Right atrium auricular region (tissue), 2 donors: ENCODE measurements at places on chromosomes 4 and X. TPM values are rescaled to one million over a fixed set of nuclear protein-coding genes. Genes with fewer than 3 reads are reported as not detected.

Gene ETNPPL
- total RNA-seq, result 5.7 TPM

Gene FAM156B
- total RNA-seq, result 11.2 TPM

Gene TSPAN7
- 100 TPM for total RNA-seq

Gene SORBS2
- total RNA-seq, result 741 TPM

Gene NXF2B
- not detected for total RNA-seq

Gene SSX4B
- not detected for total RNA-seq

Gene HELT
- not detected for total RNA-seq

DNA sequence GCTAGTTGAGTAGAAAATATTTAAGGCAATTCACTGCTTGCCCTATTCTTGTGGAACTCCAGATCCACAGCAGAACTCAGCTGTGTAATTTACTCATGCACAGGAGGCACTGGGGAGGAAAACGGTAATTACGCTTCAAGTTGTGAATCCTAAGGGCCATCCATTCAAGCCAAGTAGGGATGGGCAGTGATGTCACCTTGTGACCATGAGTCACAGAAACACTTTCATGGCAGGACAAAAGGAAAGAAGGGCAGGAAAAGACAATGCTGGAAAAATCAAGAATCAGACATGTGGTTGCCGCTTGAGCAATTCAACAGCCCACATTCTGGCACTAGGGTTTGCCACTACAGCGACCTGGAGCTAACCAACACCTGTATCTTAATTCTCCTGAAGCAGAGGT is 1.4 kb downstream of the PAQR3 start:
- no peak for DNase-seq

- DNase-seq, result no peak
Measured at GRCh38 chrX:5549512-5549911, 679.2 kb downstream of the NLGN4X start.

GRCh38 chrX:13298836-13299235 is 21.0 kb downstream of the ATXN3L start:
- DNase-seq, result no peak

- no peak for DNase-seq
Measured at GRCh38 chr4:171849686-171850222, 36.5 kb downstream of the GALNTL6 start.

GRCh38 chr4:102988429-102989020 is 31.0 kb downstream of the SLC9B1 start:
- DNase-seq, result no peak

DNA sequence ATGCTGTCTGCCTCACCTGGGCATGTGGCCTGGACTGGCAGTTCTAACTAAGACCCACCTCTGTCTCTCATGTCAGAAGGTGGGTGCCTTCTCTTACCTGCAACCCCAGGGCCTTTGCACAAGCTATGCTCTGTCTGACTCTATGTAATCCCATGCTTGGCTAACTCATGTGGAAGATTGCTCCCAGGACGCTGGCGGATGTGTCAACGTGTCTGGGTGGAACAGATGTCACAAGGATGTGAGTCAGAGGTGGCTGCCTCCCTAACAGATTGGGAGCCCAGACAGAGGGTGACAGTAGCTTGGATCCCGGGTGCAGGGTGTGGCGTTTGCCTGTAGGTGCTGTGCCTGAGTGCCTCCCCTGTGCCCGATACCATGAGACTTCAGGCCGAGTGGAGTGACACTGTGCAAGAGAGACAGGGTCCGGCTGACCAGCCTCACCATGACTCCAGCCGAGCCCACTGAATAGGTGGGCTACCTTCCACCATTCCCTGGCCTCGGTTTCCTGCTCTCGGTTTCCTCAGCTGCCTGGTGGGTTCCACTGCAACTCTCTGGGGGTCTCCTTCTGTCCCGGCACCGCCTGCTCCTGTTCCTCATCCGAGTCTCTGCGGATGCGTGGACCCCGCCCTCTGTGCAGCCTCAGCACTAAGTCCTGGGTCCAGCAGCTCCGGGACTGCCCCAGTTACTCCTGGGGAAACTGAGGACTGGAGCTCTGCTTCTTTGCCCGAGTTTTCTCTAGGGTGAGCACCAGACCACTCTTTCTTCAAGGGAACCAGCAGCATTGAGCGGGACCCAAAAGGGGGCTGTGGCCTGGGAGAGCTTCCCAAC is 11.0 kb downstream of the SH3BP2 start:
- no peak for DNase-seq

DNA sequence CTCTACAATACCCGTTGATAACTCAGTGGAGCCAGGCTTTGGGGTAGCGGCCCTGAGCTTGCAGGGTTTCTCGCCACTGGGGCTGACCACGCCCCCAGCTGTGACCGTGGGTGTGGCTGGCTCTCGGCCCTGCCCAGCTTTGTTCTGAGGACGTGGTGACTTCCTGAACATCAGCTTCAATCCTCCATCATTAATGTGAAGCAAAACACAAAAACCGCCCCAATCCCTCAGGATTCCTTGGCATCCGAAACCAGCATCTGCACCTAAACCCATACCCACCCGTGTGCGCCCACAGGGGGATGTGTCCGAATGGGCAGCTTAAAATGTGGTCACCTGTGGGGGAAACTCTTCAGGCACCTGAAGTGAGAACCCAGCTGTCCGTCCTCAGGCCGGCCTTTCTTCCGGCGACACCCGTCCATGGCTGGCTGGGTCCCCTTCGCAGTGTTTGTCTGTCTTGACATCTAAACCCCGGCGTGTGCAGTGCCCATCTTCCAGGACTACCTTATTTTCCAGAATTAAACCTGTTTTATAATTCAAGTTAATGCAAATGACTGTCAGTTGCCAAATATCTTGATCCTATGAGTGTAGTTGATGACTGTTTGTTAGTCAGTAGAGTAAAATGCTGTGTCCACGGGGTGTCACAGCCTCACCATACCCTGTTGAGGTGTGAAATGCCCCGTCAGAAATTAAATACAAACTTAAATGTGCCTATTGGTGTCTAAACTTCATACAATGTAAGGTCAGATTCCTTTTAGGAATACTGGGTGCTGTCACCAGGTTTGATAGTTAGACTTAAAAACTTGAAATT is 27.3 kb downstream of the NELFA start:
- DNase-seq, result no peak

DNA sequence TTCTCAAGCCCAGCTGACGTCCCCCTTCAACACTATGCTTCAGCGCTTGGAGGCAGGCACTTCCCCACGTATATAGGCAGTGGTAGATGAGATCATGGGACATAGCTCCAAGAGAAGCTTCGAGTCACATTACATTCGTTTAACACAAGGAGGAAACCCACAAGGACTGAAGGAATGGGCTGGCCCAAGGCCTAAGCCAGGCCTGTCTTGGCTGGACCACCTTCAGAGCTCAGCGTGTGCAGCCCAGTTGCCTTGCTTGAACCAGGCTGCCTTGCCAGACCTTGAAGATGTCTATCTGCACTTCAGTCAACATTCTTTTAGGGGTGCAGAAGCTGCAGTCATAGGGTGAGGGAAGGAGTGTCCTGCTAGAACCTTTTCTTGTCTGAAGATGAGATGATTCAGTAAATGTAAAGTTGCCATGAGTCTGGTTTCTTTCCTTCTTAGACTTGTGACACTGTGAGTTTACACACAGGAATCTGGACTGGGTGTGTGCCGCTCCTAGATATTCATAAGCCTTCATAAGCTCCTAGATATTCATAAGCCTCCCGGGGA is 144.1 kb upstream of the RBPJ start:
- DNase-seq, result no peak

GRCh38 chr4:8745826-8746225 is 125.8 kb downstream of the HMX1 start:
- no peak for DNase-seq

DNA sequence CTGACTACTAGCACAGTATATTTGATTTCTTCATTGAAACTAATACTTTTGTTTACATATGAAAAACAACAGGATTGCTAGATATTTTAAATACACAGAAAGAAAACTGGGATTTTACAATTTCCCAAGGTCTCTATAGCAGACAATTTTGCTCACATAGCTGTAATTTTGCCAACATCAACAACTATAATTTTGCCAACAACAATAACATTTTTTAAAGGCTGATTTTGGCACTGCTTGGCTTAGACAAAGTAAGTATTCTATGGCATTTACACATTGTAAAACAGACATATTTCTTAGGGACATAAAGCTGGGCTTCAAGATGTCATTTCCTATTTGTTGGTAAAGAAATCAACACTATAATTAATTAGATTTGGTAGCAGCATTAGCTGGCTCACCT is 922.1 kb downstream of the RAB28 start:
- no peak for DNase-seq

- DNase-seq, result no peak
Measured at GRCh38 chr4:19857380-19857779, 394.3 kb upstream of the SLIT2 start.
